ENCODE measurements at places on chromosomes 1 and 21.

GRCh38 chr1:35577071-35577998 is 4.2 kb downstream of the TFAP2E start:
- peak; percentile 67 for DNase-seq

DNA sequence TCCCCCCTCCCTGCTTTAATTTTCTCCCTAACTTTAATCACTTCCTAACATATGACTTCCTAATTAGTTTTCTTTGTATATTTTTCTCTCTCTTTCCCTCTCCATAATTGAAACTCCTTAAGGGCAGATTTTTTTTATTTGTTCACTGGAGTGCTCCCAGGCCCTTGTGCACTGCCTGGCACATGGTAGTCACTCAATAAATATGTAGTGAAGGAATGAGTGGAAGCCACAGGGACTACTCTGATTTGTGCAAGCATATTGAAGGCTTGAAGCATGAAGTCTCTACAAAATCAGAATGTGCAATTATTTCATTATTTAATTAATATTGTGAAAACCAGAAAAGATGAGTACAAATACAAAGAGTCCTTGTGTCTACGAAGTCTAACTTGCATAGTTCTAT is 41.5 kb downstream of the SNX7 start:
- DNase-seq = no peak

GRCh38 chr1:164660412-164660772 is 101.4 kb downstream of the PBX1 start:
- no peak for DNase-seq

DNA sequence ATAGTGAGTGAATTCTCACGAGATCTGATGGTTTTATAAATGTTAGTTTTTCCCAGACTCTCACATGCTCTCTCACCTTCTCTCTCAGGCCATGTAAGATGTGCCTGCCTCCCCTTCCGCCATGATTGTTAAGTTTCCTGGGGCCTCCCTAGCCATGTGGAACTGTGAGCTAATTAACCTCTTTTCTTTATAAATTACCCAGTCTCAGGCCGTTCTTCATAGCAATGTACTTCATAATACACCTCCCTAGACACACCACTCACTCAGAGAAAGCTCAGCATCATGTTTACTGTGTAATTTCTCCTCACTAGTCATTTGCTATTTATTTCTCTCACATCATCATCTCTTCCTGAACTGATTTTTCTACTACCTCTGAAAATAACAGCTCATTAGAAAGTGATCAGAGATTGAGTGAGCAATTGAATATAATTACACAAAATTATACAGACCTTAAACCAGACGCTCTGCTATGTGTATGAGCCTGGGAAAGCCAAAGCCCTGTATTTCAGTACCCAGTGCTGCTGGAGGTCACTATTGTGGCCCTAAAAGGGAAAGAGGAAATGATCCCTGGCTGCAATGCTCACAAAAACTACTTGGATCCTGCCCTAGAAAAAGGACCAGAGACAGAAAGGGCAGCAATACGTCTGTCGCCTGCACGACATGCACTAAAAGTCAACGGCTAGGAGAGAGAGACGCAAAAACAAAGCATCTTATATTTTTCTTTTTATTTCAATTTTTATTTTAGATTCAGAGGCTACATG is 284.5 kb downstream of the DSCAM start:
- no peak for DNase-seq

DNA sequence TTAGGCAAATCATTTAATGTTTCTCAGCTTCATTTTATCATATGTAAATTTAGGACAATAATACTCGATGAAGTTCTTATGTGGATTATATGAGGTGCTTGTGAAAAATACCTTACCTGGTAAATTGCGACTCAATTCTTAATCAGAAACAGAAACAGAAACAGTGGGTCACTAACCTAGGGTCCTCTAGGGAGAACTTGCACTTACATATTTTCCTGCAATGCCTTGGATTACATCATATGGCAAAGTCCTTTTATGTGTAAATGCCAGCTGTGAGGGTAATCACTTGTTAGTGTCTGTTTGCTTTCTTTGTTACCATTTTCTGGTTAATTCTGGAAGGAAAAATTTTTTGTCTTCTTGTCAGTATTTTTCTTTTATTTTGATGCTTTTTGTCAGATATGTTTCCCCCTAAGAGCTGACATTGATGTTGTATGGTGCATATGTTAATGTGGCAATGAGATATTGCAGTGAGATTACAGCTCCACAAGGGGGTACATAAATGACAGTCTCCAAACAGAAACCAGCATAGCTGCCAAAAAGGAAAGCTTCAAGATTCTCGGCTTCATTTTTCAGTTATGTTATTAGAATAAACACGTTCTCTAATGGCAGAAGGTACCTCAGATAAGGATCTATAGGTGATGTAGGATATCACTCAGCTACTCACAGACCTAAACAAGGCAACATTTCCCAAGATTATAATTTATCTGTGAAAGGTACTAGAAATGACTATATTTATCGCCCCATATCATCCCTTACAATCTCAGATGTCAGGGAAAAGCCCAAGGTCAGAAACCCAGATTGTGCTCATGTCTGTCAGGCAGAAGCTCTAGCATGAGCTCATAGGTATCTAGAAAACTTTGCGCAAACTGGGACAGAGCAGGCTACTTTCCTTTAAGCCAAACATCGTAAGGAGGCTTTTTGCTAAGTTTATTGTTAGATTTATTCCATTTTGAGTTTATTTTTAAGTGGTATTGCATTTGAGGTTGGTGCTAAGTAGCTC is 119.9 kb downstream of the FASLG start:
- DNase-seq = no peak

DNA sequence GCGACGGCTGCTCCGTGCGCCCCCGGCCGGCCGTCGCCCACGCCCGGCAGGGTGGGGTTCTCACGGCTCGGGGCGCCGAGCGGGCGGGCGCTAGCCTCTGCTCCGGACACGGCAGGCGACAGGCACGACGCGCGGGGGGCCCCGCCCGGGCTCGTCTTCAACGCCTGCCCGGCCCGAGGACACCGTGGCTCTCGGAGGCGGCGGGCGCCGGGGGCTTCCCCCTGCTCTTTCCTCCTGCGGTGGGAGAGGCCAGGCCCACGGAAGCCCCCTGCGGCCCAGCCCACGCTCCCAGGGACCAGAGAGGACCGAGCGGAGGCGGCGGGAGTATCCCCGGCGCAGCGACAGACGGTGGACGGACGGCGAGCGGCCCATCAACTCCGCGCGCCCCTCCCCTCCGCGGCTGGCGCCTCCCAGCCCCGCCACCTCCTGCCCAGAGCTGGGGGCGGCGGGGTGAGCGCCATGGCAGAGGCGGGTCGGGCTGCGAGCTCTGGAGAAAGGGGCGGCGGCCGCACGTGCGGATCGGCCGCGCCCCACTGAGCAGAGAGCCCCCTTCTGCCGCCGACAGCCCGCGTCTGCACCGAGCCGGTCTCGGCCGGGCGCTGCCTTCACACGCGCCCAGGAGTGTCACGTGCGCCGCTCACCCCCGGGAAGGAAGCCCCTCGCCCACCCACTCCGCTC is at the start of the genes SHE and TDRD10:
SHE (minus strand) TSS at position 347 of the 678 bp plus-strand sequence. CDS start 386 bp downstream, outside the sequence.
TDRD10 (plus strand) TSS at position 154 of the 678 bp plus-strand sequence. CDS start 4,685 bp downstream, outside the sequence.
- peak; percentile 75 for DNase-seq

DNA sequence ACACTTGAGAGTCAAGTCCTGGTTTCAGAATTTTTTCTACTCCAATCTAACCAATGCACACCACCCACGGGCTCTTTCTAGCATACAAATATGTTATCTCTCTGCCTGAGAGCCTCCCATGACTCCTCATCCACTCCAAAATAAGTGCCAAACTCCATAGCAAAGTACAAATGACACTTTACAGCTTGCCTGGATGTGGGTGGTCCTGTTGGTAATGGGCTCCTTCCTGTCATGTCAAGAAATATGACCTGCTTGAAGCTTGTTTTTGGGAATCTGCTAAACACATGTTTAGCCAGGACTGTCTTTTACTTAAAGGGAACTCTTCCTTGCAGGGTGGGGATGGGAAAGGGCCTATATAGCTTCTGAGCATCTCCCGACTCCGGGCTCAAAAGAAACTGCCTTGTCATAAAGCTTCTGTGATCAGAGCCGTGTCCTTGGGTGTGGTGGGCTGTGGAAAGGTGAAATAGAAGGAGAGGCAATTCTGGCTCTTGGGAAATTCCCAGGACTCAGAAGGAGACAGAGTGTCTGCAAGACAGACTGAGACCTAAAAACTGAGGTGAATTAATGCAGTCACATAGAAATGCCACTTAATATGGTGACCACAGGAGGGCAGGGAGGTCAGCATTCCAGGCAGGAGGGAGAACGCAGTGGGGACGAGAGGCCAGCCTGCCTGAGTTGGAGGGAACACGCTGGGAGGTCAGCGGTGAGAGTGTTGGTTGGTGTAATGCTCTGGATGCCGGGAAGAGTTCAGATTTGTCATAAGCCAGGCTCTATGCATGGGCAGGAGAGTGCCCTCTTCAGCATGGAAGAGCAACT is 6.1 kb upstream of the IGFN1 start:
- no peak for DNase-seq

DNA sequence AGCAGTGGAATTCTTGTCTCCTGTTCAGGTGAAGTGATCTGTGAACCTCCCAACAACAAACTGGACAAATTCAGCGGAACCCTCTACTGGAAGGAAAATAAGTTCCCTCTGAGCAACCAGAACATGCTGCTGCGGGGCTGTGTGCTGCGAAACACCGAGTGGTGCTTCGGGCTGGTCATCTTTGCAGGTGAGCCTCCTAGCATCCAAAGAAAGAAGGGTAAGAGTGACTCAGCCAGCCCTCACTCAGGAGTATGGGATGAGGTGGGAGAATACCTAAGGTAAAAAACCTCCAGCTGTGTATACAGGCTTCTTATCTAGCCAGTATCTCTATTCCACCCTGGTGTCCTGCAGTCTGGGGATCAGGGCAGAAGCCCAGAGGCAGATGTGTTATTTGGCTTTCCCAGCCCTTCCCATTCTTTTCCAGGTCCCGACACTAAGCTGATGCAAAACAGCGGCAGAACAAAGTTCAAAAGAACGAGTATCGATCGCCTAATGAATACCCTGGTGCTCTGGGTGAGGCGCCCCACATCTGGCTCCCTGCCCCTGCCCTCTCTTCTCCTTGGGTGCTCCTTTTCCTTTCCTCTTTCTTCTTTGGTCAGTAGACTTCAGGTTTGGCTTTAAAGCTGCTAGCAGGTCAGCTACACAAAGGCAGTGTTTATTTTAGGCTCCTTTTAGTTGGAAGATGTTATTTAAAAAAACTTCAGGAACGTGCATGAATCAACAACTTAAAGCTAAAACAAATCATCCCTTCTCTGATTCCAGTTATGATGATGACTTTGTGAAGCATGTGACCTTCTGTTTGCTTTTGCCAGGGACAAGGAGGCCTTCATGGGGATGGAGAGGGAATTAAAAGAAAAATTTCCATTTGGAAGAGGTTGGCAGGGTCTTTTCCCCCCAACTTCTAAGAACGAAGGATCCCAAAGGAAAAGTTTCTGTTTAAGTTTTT is 9.0 kb downstream of the ATP8B2 start:
- no peak for DNase-seq

DNA sequence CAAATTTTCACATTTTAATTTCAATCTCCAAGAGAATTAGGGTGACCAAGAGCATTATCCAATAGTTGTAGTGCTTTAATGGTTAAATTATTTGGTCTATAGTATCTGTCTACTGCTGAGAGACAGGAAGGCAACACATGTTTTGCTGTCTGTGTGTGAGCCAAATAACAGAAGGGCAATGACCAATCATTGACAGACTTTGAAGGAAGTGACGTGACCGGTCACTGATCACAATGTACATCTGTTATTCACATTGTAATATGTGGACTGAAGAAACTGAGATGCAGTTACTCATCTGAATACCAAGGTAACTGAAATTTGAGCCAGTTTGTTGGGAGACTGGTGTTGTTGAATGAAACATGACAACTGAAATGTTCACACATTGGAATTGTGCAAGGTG is 196.7 kb downstream of the LRRC40 start:
- no peak for DNase-seq

- DNase-seq = no peak
These were observed 4.5 kb downstream of the PAFAH2 start for GRCh38 chr1:25993197-25993951.

GRCh38 chr1:178122283-178122682 is 28.4 kb downstream of the RASAL2 start:
- DNase-seq = no peak

- no peak for DNase-seq
These were observed 3.6 kb downstream of the MAN1C1 start for GRCh38 chr1:25620211-25620610.

GRCh38 chr1:213423605-213424004 is 372.6 kb downstream of the RPS6KC1 start:
- DNase-seq = no peak

GRCh38 chr1:17559615-17560419 is 20.3 kb downstream of the ARHGEF10L start:
- DNase-seq = no peak

DNA sequence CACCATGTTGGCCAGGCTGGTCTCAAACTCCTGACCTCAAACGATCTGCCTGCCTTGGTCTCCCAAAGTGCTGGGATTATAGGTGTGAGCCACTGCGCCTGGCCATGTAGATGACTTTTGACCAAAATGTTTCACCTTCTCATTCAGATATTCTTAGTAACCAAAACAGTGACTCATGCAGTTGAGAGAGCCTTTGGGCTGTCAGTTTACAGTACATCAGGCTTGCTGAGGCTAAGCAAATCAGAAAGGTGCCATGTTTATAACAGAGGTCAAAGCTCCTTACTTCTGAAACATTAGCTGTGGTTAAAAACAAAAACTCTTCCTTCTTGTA is 21.0 kb downstream of the CNIH4 start:
- DNase-seq = no peak

- DNase-seq = peak; percentile 73
These were observed 58.0 kb downstream of the NKAIN1 start for GRCh38 chr1:31181515-31182343.

- no peak for DNase-seq
These were observed 48.3 kb upstream of the SLC22A15 start for GRCh38 chr1:115927971-115928370.

GRCh38 chr1:119003413-119004128 is 15.4 kb upstream of the TBX15 start:
- DNase-seq = no peak

DNA sequence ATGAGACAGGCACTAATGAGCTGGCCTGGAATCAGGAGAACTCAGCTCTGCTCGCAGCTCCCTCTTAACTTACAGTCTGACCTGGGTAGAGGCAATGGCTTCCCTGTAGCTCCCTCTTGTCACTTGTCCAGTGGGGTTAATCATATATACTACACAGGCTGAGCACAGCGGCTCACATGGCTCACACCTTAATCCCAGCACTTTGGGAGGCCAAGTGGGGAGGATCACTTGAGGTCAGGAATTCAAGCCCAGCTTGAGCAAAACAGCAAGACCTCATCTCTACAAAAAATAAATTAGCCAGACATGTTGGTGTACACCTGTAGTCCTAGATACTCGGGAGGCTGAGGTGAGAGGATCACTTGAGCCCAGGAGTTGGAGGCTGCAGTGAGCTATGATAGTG is 4.2 kb downstream of the S100A6 start:
- no peak for DNase-seq

DNA sequence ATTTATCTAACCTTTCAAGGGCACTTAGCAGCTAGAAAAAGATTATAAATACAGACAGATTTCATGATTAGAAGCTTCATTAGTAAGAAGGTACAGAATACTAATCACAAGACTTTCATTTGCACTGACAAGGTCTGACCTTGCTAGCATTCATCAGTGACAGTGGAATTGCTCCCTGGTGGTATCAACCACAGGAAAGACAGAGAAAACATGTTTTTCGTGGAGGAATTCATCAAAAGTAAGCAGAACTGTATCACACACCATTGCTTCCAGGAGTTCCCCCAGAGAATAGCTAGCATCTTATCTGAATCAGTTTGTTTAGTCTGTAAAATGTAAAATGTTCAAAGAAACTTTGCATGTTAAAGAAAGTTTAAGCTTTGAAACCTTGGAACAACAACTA is 20.6 kb upstream of the CRB1 start:
- no peak for DNase-seq
